ENCODE measurements at places on chromosomes 3 and 15.

- no peak for DNase-seq
Observed at GRCh38 chr3:146747928-146748327, 142.8 kb upstream of the PLSCR5 start.

DNA sequence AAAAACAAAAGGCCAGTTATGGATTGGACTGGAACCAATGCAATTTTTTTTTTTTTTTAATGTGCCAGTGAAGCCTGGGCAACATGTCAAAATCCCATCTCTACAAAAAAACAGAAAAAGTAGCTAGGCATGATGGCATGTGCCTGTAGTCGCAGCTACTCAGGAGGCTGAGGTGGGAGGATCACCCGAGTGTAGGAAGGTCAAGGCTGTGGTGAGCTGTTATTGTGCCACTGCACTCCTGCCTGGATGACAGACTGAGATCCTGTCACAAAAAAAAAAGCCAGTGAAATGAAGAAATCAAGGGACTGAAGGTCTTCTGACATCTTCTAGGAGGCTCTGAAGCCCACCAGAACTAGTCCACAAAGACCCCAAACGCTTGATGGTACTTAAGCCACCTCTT lies 101.2 kb downstream of the IQSEC1 start:
- DNase-seq: no peak

- DNase-seq: no peak
Observed at GRCh38 chr3:100761951-100762350, 52.7 kb downstream of the TFG start.

DNA sequence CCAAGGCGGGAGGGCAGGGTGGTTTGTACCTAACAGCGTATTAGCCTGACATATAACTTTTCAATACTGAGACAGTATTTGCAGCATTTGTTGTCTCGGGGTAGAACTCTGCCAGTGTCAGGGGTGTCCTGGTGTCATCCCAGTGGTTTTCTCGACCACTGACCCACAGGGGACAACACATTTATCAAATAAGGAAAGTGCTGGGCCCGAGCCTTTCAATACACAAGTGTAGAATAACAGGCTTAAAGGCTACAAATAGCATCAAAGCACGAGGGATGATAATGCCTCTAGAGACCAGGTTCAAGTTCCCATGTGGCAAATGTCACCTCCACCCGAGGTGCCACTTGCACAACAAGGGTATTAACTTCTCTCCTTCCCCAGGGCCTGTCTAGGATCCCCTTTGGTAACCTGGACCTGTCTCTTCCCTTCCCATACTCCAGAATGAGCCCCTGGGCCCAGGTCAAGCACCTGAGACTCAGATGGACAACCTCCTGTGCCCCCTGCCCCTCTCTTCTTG lies 9.5 kb upstream of the SLC6A6 start:
- no peak for DNase-seq

- no peak for DNase-seq
Observed at GRCh38 chr3:154137036-154137435, 15.8 kb downstream of the ARHGEF26 start.

GRCh38 chr15:95152741-95153140 lies 921.4 kb downstream of the MCTP2 start:
- no peak for DNase-seq

DNA sequence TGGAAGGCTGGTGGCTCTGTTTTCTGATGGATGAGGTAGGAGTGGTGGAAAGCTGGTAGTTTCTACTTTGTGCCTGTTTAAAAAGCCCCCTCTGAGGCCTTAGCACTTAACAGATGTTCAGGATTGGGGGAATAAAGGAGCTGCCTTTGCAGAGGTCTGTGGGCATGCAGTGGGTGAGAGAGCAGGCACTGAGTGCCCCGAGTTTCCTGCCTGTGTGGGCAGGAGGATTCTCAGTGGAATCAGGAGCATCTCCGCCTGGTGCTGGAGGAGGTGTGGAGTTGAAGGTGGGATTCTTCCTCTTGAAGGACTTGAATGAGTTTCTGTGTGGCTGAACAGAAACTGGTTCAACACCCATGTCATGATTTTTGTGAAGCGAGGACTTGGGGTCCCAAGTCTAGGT lies 74.3 kb downstream of the IGF1R start:
- no peak for DNase-seq

DNA sequence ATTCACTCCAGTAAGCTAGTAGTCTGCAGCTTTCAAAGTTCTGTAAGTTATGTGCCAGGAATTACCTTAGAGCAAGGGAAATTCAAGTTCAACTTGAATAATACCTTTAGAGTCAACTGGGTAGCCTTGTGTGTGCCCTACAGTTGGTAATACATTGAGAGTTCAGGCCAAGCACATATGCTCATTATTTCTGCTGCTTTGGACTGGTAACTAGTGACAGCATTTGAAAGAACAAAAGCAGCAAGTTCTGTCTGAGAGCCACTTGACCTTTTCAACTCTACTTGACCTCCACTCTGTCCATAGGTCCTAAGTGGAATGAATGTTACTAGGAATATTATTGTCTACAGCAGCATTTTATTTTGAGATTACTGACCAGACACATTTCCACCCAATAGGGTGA lies 723.5 kb downstream of the NLGN1 start:
- no peak for DNase-seq

GRCh38 chr3:186461141-186461540 lies 83.0 kb downstream of the CRYGS start:
- DNase-seq: no peak

DNA sequence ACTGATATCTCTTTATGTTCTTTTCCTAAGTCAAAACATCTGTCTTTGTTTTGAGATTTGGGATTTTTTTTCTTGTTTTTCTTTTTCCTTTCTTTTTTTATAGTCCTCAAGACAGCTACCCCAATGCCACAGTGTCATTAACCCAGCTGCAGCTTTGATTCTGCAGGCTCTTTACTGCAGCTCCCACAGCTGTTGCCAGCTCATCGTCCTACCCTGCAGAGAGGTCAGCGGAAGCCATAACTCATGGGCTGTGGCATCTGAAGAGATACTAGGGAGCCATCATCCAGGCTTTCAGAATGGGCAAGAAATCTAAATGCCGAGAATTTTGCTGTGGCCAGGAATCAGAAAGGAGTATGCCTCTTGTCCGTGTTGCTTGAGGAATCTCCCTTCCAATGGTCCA lies 44.3 kb upstream of the SLC24A5 start:
- DNase-seq: no peak

DNA sequence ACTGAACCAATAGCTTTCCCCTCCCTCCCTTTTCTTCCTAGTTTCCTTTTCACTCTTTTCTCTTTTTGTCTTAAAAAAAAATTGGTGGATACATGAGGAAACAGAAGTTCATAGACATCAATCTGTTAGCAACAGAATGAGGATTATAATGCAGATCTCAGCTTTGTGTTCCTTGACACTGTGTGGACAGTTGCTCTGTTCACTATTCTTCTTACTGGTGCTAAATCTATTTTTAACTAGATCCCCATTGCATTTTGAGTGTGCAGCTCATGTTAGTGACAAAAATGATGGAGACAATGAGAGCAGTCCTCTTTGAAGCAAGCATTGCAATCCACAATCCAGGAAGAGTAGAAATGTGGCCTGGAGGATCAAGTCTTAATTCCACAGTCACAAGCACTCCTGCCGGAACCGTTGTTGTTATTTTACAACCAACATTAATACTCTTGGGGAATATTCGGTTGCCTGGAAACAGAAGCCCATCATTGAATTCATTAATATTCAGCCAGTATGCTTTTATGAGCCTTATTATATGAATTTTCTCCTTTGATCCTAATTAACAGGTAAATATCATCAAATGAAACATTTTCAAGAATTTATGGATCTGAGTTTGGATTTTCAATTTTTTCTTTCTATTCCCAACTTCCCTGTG lies 1016.8 kb downstream of the NTRK3 start:
- no peak for DNase-seq

GRCh38 chr3:37286569-37286968 lies 112.2 kb upstream of the LRRFIP2 start:
- no peak for DNase-seq

- no peak for DNase-seq
Observed at GRCh38 chr3:116140100-116140689, 305.1 kb downstream of the LSAMP start.

DNA sequence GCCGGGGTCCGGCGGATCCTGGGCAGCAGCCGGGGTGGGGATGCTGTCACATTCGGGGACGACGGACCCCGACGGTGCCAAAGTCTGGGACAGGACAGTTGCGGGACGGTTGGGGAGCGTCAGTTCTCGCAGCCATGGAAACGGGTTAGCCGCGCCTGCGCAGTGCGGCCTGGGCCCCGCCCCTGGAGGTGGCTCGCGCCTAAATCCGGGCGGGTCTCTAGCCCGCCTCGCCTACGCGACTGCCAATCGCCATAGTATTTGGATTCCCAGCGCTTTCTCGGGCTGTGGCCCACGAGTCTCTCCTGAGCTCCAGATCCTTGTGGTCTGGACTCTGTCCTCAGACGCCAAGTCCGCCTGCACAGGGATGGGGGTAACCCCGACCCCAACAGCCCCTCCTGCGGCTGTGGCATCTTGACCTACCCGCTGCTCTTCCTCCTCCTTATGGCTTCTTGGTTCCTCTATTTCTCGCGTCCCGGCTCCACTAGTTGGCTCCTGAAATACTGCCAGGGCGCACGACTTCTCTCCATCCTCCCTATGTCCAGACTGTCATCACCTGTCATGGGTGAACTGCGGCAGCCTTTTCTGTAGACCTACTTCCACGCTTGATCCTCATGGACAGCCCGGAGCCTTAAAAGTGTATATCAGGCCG lies at the start of gene ZMYND10:
ZMYND10 (minus strand) TSS at position 147 of the 649 bp plus-strand sequence. CDS start 153 bp downstream, outside the sequence.
- DNase-seq: peak; percentile 63

DNA sequence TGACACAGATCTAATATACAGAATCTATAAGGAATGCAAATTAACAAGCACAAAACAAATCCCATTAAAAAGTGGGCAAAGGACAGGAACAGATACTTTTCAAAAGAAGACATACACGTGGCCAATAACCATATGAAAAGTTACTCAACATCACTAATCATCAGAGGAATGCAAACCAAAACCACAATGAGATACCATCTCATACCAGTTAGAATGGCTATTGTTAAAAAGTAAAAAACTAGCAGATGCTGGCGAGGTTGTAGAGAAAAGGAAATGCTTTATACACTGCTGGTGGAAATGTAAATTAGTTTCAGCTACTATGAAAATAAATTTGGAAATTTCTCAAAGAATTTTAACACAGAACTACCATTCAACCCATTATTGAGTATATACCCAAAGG lies 50.7 kb downstream of the ADAMTS17 start:
- no peak for DNase-seq

DNA sequence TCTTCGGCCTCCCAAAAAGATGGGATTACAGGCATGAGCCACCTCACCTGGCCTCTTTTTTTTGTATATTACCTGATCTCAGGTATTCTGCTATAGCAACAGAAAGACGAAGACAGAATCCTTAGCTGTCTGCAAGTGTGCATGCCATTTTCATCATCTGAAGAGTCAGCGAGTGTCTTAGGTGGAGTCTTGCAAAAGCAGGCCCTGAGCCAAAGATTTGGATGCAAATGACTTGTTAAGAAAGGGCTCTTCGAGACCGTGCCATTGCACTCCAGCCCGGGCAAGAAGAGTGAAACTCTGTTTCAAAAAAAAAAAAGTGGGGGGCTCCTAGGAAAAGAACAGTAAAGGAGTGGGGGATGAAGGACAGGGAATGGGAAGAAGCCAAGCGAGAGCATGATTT lies 10.2 kb upstream of the TRIM69 start:
- no peak for DNase-seq

DNA sequence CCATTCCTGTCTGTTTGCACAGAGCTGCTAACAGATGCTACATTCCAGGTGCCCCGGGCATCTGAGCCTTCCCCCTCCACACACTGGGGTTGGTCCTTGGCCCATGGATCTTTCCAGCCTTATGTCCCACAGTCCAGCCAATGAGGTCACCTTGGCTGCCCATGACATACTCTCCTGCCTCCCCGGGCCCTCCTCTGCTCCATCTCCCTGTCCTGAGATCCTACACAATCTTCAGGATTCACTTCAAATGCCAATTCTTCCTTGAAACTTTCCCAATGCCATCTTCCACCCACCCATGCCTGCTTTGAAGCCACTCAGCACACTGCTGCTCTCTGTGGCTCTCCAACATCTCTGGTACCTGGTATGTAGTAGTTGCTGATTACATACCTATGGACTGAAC lies 4.3 kb downstream of the CHRNA3 start:
- no peak for DNase-seq

DNA sequence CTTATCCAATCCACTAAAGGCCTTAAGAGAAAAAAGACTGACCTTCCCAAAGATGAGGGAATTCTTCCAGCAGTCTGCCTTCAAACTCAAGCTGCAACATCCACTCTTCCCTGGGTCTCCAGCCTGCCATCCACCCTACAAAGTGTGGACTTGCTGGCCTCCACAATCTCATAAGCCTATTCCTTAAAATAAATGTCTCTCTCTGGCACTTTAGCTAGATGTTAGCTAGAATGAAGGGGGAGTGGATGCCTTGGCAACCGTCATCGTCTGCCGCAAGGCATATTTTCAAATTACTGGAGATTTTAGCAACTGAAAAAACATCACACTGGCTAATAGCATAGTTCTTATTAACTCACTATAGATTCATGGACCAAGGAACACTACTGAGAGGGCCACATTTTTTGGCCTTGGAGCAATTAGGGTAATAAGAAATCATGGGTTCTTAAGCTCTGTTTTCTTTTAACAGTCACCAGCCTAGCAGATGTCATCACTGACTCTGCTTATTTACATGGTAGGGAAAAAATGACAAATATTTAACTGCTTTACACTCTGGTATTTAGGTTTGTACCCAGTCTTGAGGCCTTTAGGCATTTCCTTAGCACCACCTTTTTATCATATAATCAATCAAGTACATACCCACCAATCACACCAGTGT lies 245.3 kb downstream of the MYRIP start:
- no peak for DNase-seq

- DNase-seq: no peak
Observed at GRCh38 chr3:189430166-189430565, 201.0 kb upstream of the TP63 start.

DNA sequence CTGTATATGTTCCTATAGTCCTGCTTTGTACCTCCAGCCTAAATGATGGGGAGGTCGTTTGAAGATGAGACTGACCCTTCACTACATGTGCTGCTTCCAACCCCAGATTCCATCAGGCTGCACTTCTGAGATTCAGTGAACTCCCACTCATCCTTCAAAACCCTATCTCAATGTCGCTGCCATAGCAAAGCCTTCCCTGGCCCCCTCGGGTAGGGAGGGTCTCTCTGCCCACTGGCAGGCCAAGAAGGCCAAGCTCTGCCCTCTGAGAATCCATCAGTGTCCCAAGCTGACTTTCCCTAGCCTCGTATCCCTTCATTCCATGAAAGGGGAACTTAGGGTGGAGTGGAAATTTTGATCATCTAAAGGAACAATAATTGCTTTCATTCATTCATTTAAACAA lies 35.4 kb downstream of the TPRA1 start:
- no peak for DNase-seq

DNA sequence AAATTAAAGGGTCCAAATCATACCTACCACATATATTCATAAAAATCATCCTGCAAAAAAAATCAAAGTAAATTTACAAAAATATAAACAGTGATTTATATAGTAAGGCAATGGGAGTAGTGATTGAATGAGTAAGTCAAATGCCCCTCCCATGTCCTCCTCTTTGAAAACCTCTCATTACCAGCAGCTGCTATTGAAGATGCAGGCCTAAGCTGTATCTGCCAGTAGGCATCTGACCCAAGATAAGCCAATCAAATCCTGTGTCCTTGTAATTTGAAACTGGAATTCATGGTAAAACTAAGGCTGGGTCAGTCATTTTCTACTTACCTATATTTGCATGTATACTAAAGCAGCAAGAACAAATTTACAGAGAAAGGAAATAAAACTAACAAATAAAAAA lies 60.4 kb upstream of the POU1F1 start:
- DNase-seq: no peak

GRCh38 chr3:34852844-34853439 lies 786.4 kb upstream of the ARPP21 start:
- no peak for DNase-seq
